Stimulated activated naive CD4-positive, alpha-beta T cell (primary cell): ENCODE measurements at places on chromosomes 6 and 20.

DNA sequence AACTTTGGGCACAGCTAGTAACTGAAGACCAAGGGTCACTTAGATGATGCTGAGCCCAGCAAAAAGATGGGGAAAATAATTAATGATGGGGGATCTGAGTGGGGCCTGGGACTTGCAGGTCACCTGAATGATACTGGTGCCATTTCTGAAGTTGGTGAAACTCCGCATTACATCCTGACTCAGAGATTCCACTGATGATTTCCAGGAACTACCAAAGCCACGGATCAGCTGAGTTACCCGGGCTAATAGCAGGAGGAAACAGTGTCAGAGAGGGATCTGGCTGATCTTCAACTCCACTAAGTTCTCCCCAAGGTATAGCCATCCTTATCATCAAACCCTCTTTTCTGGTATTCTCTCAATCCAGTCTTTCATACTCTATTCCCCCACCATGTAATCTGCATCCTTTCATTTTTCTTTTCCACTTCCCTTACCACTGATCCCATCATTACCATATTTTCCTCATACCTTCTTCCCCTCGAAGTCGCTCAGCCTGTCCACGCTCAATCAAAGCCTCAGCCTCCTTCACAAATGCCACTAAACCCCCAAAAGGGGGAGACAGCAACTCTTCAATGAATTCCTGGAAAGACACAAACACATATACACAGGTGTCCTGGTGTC lies 20.2 kb downstream of the VPS52 start:
- no peak for DNase-seq

- DNase-seq: no peak
These were observed 62.1 kb downstream of the STK35 start for GRCh38 chr20:2163757-2164156.

- DNase-seq: no peak
These were observed 206.8 kb downstream of the SIM1 start for GRCh38 chr6:100257793-100258395.

GRCh38 chr6:84119277-84119676 lies 85.7 kb downstream of the MRAP2 start:
- no peak for DNase-seq

GRCh38 chr6:57221936-57222742 lies at the start of gene RAB23:
TSS of gene RAB23 (minus strand) at chr6:57222307. CDS start at chr6:57210380, 11,927 bp downstream.
- peak; percentile 66 for DNase-seq

- DNase-seq: no peak
These were observed 178.9 kb upstream of the MYLIP start for GRCh38 chr6:15949982-15950381.

DNA sequence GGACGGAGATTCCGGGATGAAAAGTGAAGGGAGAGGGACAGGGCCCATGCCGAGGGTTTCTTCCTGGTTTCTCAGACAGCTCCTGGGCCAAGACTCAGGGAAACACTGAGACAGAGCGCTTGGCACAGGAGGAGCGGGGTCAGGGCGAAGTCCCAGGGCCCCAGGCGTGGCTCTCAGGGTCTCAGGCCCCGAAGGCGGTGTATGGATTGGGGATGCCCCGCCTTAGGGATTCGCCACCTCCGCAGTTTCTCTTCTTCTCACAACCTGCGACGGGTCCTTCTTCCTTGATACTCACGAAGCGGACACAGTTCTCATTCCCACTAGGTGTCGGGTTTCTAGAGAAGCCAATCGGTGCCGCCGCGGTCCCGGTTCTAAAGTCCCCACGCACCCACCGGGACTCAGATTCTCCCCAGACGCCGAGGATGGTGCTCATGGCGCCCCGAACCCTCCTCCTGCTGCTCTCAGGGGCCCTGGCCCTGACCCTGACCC lies 55.0 kb upstream of the HLA-A start:
- DNase-seq: no peak

DNA sequence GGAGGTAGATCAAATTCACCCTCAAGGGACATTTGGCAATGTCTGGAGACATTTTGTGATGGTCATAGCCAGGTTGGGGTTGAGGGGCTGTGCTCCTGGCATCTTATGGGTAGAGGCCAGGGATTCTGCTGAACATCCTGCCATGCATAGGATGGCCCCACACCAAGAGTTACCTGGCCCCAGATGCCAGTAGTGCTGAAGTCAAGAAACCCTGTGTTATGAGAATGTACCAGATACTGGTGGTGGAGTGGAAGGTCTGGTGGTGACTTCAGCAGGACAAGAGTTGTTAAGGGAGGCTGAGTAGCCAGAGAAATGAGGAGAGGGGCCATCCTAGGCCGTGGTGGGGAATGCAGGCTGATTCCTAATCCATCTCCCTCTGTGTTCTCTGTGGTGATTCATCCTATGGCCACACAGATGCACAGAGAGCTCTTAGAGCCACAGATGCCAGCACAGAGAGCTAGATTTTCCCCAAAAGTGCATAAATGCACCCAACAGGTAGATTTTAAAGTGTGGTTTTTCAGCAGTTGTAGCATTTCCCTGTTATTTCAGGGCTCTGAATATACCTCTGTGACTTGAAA lies 43.6 kb downstream of the CDYL start:
- DNase-seq: no peak

DNA sequence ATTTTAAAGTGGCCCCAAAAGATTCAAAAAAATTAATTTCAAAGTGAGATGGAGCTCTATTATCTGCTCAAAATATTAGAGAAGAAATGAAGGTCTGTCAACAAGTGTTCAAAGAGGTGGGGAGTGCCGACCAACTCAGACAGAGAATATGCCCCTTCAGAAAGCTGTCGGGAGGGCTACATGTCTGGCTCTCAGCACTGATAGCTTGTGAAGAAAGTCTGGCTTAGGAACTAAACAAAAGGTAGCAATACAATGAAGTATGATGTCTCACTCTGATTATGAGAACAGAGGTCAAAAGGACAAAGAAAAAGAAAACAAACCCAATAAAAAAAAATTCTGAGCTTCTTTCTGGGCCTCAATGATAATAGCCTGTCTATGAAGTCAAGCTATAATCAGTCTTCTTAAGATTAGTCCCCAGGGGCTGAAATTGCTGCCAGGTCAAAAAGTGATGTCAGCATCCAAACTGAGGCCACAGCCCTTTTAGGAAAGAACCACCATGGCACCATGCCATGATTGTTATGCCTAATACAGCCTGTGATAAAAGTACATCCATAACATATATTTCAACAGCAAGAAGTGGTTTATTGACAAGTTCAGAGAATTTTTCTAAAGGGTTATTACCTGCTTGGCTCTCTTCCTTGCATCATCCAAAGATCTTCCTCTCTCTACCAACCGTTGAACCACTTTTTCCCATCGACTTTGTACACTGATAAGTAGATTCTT lies 150.9 kb downstream of the DST start:
- no peak for DNase-seq

- no peak for DNase-seq
These were observed 2.1 kb downstream of the SLC17A4 start for GRCh38 chr6:25756382-25757363.

DNA sequence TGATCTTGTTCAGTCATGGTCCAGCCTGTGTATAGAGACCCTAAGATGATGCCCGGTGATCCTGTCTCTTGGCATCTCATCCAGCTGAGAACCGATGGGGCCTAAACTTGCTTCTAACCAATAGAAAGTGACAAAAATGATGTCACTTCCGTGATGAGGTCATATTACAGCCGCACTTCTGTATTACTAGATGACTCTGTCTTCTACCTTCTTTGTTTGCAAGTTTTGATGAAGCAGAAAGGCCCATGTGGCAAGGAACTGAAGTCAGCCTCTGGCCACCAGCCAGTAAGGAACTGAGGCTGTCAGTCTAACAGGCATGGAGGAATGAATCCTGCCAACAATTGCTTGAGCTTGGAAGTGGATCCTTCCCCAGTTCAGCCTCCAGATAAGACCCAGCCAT lies 32.8 kb upstream of the HLA-C start:
- no peak for DNase-seq

DNA sequence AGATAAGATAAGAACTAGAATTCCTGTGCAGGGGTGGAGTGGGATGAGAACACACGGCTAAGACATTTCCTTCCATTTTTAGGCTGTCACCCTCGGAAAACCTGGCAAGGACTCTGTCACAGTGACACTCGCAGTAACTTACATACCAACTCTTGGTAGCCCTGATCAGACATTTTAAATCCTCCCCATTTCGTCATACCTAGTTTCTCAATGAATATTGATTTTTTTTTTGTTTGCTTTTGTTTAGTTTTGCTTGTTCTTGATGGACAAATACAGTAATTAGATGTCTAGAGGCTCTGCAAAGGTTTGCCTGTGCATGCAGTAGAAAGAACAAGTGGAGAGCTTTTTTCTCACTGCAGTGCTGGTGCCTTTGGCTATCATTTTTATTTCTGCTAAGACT lies 213.0 kb upstream of the FAM83B start:
- no peak for DNase-seq

DNA sequence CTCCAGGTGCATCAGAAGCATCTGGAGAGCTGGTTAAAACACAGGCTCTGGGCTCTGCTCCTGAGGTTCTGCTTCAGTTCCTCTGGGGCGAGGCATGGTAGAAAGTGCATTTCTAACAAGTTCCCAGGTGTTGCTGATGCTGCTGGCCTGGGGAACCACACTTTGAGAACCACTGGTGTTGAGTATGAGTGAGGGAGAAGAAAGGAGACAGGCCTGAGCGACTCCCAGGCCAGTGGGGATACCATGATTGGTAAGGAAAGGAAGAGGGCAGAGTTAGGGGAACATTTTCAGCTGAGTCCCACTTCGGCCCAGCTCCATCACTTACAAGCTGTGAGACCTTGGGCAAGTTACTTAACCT lies 36.8 kb downstream of the KIAA1755 start:
- no peak for DNase-seq

GRCh38 chr6:75458895-75459294 lies 34.7 kb downstream of the FILIP1 start:
- no peak for DNase-seq

DNA sequence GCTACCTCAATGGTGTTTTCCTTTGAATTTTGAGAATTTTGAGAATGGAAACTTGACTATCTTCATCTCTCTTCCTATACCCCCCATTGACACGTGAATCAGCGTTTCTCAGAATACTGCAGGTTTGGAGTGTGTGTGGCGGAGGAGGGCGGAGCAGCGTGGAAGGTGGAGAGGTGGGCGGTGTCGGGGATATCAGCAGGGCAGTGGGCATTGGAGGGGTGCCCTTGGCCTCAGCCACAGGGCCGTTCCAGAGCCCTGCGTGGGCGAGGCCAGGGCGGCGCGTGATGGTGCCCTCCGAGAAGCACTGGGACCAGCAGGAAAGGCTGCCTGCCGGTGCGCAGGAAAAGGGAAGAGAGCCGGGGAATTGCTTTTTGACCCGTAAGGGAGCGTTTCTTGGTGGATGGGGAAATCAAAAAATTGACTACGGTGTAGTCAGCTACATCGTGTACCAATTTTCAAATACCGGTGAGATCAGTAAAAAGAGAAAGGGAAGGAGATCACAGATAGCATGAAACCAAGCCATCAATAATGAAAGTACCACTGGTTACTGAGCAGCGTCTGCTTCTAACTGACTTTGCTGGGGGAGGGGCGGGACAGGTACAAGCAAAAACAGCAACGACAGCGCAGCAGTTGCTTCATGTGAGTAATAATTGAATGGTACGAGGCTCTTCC lies 82.7 kb upstream of the DUSP22 start:
- DNase-seq: no peak

- no peak for DNase-seq
These were observed 255.9 kb upstream of the SULF2 start for GRCh38 chr20:48041078-48041780.

DNA sequence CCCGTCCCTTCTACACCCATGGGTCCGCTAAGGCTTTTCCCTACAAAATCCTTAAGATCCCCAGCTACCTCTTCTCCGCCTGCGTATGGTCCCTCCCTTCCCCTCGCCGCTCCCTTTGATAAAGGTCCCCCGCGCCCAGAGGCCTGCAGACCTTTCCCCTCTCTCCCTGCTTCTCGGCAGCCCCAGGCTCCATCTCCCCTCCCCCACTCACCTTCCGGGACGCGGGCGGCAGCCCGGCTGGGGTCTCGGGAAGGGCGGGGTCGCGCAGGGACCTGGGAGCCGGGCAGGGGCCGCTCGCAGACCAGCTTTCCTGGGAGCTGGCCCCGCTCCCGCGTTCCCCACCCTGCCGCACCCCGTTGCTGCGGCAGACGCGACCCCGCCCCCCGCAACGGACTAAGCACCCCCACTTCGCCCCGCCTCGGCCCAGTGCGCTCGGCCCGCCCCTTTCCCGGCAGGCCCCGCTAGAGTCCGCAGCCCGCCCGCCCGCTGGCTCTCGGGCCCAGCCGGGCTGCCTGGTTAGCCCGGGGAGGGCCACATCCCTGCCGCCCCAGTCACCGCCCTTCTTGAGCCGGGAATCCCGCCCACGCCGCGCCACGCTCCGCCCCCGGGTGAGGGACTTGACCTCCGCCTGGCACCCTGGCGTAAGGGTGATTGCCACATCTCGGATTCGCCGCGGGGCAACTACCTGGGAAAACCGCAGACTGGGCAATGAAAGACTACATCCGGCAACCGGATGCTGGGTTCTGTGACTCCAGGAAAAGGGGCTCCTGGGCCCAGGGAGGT lies at the start of gene FLOT1:
Gene FLOT1 (minus strand): TSS at position 372 of the 783 bp plus-strand sequence. CDS start 498 bp downstream, outside the sequence.
- peak; percentile 49 for DNase-seq

GRCh38 chr6:168934660-168935627 lies 318.7 kb downstream of the THBS2 start:
- no peak for DNase-seq

GRCh38 chr6:14380901-14381828 lies 263.6 kb downstream of the CD83 start:
- no peak for DNase-seq

GRCh38 chr6:43246301-43247113 lies 3.2 kb downstream of the TTBK1 start:
- DNase-seq: no peak

DNA sequence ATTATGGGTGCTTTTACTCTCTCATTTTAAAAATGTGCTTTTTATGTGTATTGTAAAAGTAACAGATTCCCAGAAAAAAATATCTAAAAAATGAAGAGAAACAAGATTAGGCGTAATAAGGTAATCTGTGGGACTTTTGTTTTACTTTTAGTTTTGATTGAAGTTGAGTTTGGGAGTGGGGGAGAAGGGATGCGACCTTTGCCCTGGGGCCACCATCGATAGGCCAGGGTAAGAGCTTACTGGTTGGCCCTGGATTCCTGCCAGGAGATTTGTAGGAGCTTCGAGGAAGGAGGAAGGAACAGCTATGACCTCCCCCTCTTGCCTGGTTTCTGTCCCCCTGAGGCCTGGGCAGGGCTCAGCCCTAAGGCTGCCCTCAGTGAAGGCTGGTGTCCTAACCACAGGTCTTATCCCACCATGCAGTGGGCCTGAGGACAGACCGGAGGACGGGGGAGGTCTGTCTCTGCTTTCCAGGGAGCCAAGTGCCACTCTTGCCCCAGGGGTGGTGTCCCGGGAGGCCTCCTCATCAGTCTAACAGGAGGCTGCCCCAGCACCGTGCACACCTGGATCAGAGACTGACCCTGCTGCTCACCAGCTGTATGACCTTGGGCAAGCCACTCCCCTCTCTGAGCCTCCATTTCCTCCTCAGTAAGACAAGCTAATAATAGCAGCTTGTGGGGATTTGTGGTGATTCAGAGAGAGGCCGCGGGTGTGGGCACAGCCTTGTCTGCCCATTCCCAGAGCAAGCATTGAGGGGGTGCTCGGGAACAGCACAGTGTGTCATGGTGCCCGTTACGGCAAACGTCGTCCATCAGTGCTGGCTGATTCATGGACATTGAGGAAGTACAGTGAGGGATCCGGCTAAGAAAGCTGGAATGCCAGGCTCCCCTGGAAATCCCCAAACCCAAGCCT lies 21.2 kb downstream of the TGM2 start:
- DNase-seq: no peak
